ENCODE measurements at places on chromosomes 13 and 19.

DNA sequence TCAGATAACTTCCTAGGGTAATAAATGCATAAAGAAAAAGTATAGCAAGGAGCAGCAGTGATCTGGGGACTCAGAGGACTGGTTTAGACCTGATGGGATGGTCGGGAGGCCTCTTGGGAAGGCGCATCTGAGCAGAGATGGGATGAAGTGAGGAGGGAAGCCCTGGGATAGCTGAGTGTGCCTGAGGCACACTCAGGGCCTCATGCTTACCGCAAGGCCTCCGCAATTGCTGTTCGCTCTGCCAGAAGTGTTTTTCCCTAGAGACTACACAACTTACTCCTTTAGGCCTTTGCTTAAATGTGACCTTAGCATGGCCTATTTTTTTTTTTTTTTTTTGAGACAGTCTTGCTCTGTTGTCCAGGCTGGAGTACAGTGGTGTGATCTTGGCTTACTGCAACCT is 4.1 kb upstream of the DLL3 start:
- DNase-seq = no peak

DNA sequence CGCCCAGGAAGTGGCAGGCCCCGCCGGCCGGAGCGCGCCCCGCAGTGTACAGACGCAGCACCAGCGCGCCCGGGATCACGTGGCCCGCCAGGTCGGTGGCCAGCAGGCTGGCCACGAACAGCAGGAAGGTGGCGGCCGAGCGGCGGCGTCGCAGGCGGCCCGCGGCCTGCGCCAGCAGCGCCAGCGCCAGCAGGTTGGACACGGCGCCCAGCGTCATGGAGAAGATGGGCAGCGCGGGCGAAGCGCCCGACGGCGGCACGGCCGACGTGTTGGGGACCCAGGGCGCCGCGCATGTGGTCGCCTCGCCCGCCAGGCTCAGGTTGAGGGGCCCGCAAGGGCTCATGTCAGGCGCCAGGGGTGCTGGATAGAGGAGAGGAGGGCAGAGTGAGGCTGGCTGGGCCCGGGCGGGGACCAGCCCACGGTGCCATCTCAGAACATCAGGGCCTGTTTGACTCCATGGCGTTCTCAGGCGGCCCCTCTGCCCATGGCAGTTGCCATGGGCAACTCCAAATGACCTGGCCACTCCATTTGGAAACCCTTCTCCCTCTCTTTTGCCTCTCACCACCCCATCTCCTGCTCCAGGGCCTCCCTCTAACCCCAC is 1.1 kb downstream of the PTGER1 start:
- no peak for DNase-seq

DNA sequence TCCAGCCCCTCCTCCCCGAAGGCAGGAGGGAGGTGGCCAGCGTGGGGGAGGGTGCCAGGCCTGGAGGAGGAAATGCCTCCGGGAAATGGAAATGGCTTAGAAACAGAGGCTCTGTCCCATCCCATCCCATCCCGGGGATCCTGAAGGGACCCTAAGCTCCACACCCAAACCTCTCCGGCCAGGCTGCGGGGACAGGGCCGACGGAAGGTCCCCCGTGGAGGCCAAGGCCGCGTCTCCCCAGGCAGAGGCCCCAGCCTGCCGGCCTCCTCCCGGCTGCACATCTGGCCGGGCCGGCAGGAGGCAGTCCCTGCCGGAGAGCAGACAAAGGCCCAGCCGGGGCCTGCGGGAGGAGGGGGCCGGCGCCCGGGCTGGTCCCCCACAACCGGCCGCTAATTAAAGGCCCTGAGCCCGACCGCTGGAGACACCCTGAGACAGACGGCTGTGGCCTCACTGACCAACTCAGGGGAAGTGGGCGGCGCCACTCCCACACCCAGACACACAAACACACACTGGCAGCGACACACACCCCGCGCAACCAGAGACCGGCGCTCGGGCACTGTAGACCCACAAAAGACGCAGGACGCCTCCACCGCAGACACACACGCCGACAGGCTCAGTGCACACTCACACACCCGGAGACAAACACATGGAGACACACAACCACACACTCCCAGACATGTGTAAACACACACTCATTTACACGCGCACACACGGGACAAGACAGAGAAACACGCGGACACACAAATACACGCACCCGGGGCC is 1.1 kb downstream of the ADAMTS10 start:
- peak; percentile 50 for DNase-seq

GRCh38 chr13:101755228-101755887 is 302.9 kb downstream of the ITGBL1 start:
- DNase-seq = no peak

- DNase-seq = no peak
Measured at GRCh38 chr19:38796154-38796553, 7.2 kb downstream of the LGALS7B start.

- no peak for DNase-seq
Measured at GRCh38 chr19:35585848-35586247, at the start of gene PMIS2. PMIS2 (plus strand) TSS chr19:35586173; CDS start chr19:35586260, 87 bp downstream.

DNA sequence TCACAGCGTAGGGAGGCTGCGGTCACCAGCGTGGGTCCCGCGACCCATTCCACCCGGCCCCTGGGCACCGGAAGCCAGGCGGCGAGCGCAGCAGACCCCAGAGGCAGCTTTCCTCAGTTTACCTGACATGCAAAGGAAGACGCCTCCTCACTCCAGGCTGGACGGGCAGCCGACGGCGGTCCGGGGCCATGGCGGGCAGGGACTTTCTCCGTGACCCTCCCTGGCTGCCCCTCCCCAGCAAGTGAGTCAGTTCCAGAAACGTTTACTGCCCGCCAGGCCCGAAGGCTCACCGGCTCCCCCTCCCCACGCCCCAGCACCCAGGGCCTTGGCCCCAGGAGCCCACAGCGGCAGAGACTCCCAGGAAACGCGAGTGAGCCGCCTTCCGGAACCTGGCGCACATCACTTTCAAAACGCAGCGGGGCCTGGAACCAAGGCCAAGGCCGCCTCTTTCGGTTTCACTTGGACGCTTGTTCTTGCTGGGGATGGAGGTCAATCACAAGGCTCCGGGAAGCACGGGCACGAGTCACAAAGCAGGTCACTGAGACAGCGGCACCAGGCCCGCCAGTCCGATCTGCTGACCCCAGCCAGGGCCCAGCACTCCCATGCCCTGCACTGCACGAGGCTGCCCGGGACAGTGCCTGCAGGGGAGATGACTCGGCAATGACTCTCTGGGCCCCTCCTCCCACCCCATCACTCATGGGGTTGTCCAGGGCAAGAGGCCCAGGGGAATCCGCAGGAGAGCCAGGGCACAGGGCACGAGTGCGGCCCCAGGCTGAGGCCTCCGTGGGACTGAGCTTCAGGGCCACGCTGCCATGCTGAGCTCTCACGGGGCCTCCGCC is 5.3 kb downstream of the SBNO2 start:
- no peak for DNase-seq

DNA sequence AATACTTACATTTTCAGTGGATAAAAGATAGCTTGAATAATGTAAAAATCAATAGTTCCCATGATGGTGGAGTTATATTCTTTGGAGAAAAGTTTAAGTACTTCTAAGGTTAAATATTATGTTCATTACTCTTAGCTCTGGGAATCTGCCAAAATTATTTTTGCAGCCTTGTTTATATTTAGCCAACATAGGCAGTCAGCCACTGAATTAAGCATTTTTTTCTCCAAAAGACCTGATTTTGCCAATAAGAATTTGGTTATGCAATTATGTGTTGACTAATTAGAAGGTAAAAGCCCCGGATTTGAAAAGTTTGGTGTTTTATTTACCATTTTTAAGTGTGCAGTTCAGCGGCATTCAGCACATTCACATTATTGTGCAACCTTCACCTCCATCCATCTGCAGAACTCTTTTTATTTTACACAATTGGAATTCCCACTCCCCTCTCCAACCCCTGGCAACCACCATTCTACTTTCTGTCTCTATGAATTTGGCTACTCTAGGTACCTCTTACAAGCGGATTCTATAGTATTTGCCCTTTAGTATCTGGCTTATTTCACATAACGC is 90.1 kb upstream of the C1QTNF9B start:
- no peak for DNase-seq

- DNase-seq = no peak
Measured at GRCh38 chr13:46663206-46664037, 110.5 kb downstream of the LRCH1 start.

GRCh38 chr19:5395556-5395955 is 54.9 kb upstream of the PTPRS start:
- no peak for DNase-seq

- DNase-seq = no peak
Measured at GRCh38 chr19:42475366-42475765, 32.6 kb upstream of the CXCL17 start.

GRCh38 chr13:40960716-40961115 is 58.4 kb downstream of the ELF1 start:
- no peak for DNase-seq

GRCh38 chr13:26946684-26947343 is 186.2 kb upstream of the GPR12 start:
- no peak for DNase-seq

GRCh38 chr13:30024125-30024865 is 173.9 kb upstream of the UBL3 start:
- no peak for DNase-seq

DNA sequence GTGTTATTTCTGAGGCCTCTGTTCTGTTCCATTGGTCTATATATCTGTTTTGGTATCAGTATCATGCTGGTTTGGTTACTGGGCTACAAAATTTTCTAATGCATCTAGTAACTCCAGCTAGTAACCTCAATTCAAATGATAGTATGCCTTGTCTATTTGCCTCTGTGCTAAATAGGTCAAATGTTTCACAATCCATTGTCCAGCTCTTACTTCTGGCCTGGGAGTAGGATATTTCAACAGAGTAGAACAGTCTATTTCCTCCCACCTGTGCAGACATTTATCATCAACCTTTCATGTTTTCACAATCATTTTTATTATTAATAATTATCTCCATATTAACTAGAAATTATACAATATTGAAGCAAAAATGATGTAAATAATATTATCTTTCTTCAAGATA is 18.1 kb upstream of the NDFIP2 start:
- no peak for DNase-seq
